ENCODE measurements at places on chromosomes 1 and 21.

DNA sequence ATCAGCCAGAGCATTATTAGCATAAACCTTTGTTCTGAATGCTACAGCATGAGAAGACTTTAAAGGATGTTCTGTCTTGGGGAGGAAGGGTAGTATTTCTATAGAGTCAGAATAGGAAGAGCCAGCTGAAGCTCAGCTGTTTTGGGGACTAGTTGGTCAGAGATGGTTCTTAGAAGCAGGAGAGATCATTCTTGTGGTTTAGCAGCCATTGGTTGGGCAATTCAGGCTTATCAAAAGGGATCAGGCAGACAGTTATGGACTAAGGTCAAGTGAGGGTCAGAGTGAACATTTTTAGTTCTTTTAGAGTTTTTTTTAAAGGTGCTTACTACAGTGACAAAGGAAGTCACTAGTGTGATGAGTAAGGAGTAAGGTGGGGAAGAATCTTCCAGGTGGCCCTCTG lies 245.5 kb downstream of the RPS6KC1 start:
- DNase-seq = no peak

DNA sequence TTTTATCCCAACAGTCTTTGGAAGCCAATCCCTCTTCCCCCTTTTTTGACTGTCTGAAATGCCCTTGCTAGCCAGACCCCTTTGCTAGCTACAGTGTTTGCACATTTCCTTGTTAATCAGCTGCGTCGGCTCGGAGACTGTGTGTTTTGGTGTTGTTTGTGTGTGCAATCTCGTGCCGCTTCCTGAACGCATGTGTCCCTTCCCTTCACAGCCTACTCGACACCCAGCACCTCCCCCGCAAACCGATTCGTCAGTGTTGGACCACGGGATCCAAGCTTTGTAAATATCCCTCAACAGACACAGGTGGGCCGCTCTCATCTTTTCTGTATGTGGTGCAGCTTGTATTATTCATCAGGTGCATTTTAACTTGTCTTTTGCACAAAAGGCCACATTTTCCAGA lies 298.7 kb downstream of the TM2D1 start:
- DNase-seq = no peak

DNA sequence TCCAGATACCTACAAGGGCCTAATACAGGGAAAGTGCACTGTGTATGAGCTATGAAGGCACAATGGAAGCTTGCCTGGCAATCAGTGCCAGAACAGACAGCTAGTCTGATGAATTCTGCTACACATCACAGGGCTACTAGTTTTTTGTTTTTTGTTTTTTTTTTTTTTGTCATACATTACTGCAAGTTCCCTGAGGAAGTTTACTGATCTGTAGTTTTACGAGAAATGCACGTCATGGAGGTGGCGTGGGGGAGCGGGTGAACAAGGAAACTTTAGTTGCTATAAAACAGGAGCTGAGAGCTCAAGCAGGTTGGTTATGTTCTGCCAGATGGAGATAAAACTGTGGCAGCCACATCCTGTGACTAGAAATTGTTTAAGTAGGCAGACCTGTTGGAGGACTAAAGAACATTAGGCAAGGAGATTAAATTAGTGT lies 17.7 kb downstream of the PTPRC start:
- DNase-seq = peak; percentile 13

- DNase-seq = no peak
These were observed 25.7 kb upstream of the SELENON start for GRCh38 chr1:25774206-25774803.

DNA sequence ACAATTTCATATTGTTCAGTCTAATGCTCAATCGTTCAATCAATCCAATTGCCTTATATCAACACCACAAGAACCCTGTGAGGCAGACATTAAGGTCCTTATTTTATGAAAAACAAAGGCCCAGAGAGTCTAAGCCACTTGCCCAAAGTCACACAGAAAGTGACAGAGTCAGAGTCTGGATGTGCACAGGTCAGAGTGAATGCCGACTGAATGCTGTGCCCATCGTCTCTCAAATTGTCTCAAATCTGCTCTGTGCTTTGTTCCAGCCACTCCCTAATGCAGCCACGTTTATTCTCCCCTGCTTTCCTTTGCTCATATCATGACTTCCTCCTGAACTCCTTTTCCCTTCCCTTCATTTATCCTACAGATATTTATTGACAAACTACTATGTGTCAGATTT lies 558.3 kb downstream of the MATN1 start:
- no peak for DNase-seq

DNA sequence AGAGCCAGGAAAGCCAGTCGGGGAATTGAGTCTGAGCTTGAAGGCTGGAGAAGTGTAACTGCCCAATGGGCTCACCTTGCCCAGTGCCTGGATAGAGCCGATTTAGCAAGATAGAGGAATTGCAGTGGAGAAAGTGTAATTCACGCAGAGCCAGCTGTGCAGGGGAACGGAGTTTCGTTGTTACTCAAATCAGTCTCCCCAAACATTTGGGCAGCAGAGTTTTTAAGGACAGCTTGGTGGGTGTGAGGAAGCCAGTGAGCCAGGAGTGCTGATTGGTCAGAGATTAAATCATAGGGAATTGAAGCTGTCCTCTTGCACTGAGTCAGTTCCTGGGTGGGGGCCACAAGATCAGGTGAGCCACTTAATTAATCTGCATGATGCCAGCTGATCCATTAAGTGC lies 28.4 kb upstream of the NLRP3 start:
- DNase-seq = peak; percentile 13

- DNase-seq = no peak
These were observed 278.9 kb downstream of the ADGRL2 start for GRCh38 chr1:82079607-82080006.

DNA sequence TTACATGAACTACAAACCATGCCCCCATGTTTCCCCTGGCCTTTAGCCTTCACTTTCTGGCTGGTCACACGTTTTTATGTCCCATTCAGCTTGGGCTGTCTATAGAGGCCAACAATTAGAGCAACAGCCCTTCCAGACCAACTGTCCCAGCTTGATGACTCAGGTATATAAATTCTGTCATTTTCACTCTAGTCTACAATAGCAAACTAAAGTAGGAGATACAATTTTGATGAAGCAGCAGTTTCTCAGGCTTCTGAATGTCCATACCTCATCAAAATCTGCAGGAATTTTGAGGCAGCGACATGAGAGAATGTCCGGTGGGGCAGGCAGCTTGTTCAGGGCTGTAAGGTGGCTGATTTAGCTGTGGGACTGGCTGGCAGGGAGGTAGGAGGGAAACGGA lies 45.6 kb upstream of the VAV3 start:
- DNase-seq = no peak

DNA sequence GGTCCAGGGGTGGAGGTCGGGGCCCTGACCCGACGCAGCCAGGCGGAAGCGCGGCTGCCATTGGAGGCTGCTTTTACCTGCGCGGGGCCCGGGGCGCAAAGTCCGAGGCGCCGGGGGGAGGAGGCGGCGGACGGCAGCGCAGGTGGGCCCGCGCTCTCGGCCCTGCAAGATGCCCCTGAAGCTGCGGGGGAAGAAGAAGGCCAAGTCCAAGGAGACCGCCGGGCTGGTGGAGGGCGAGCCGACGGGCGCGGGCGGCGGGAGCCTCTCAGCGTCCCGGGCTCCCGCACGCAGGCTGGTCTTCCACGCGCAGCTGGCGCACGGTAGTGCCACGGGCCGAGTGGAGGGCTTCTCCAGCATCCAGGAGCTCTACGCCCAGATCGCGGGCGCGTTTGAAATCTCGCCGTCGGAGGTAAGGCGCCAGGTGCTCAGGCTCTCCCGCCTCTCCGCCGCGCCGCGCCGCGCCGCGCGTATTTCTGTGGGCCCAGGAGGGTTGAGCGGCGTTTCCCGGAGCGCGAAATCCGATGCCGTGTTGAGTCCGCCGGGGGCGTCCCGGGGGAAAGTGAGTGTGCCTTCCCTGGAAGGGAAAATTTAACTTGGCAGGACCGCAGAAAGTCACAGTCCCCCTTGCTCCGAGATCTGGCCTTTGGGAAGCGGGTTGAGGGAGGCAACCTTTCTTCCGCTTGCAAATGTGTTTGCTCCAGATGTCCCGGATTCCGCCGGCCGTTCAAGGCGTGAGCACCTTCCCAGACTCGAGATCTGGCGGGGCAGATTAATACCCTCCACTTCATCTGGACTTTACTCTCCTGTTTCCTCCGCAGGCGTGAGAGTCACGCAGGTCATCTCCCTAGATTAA lies at the start of gene GIPC2:
GIPC2 (plus strand) TSS at position 41 of the 853 bp plus-strand sequence; CDS start at position 170, 129 bp downstream.
- DNase-seq = peak; percentile 42

- peak; percentile 78 for DNase-seq
These were observed 110.4 kb downstream of the RNF220 start for GRCh38 chr1:44515416-44515815.

GRCh38 chr1:16421201-16421600 lies 16.0 kb downstream of the SPATA21 start:
- no peak for DNase-seq

DNA sequence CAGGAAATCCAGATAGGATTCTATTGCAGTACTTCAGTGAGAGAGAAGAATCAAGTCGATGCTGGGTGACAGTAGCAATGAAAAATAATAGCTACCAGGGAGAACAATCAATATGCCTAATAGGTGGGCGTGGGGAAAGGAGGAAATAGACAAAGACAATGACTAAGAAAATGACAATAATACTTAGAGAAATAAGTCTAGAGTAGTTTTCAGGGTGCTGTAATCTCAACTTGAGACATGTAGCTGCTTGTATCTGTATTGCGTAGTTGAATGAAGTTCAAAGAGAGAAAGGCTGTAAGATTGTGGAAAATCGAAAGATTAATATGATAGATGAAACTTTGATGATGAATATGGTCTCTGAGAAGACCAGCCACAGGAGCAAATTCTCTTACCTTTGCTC lies 2.6 kb downstream of the STXBP3 start:
- peak; percentile 74 for DNase-seq

GRCh38 chr1:176466514-176466913 lies 3.5 kb downstream of the PAPPA2 start:
- peak; percentile 22 for DNase-seq

- peak; percentile 87 for DNase-seq
These were observed 183.1 kb upstream of the IVNS1ABP start for GRCh38 chr1:185500001-185500626.

GRCh38 chr21:25371841-25372425 lies 235.3 kb downstream of the MRPL39 start:
- DNase-seq = no peak

GRCh38 chr21:32371913-32372314 lies 20.9 kb downstream of the URB1 start:
- DNase-seq = peak; percentile 91

- DNase-seq = peak; percentile 53
These were observed 30.7 kb upstream of the KIAA1614 start for GRCh38 chr1:180881806-180882509.

GRCh38 chr1:225544263-225544662 lies 108.7 kb downstream of the ENAH start:
- no peak for DNase-seq

- DNase-seq = no peak
These were observed 32.2 kb upstream of the LRRC7 start for GRCh38 chr1:69535490-69535889.

- DNase-seq = no peak
These were observed 361.7 kb upstream of the SGIP1 start for GRCh38 chr1:66172272-66172671.

- DNase-seq = no peak
These were observed 188.9 kb upstream of the MAP1LC3C start for GRCh38 chr1:242187816-242188215.

- no peak for DNase-seq
These were observed 57.3 kb upstream of the CSF3R start for GRCh38 chr1:36540056-36540455.

DNA sequence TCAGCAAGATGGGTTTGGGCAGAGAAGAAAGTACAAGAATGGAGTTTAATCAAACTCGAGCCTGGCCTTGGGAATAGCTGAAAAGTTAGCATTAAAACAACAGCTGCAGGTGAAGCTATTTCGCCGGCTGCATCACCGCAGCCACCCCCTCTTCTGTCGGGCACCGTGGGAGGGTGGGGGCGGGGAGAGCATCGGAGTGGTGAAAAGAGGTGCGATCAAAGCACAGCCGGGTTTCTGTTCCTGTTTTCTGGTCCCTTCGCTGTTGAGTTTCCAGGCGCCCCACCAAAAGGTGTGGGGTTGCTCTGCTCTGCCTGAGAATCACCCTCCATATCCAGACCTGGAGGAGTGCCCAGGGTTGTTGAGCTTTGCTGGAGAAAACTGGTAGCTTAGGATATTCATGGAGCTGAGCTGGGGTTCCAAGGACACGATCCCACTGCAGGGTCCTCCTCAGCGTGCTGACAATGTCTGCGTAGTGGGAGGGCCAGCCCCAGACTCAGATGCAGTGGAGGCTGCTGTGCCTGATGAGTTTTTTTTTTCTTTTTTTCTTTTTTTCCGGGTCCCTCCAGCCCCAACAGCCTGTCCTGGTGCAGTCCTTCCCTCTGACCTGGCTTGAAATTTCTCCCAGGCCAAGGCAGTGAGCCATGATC lies 127.5 kb upstream of the C1orf174 start:
- no peak for DNase-seq

DNA sequence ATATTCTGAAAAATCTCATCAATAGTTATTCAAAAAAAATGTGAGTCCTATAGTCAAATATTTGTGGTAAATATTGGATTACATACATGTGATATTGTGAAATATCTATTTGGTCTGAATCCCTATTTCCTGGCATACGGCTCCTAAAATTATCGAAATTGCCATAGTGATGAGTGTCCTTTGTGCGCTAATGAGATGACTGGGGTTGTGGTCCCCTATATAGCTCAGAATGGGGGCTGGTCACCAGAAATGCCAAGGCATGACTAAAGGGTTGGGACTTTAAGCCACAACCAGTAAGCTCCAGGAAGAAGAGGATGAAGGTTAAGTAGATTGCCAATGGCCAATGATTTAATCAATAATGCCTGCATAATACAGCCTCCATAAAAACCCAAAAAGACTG lies 610.2 kb upstream of the CHRM3 start:
- no peak for DNase-seq

DNA sequence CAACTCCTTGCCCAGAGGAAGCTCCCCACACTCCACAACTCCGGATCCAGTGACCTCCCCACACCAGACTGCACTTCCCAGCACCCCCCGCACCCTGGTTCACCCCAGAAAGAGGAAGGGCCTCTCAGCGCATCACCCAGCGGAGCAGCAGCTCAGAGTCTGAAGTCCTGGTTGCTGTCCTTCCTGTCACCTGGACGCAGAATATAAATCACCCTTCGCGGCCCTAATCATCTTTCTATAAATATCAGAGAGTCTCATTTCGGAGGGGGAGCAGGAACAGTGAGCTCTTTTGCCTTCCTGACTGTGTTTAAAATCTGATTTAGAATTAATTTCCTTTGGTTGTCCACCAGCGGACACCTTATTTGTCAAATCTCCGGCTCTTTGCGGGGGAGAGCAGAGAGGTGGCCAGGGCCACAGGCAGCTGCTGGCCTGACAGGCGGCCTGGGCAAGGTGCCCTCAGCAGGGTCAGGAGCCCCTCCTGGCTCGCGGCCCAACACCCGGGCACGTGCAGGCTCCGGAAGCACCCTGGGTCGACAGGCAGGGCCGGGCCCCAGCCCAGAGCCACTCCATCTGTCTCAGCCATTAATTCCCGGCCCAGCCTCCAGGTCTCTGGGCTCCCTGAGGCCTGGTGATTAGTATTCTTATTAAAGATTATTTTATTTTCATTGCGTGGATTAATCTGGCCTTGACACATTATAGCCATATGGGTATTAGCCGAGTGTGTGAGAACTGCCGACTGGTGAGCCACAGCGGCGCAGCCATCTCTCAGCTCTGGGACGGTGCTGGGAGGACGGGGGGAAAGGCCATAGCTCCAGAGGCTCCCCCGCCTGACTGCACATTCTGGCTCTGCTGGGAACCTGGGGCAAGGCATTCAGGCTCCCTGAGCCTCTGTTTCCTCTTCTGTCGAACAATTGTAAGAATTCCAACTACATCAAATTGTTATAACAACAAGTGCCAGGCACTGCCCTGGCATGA lies 19.7 kb downstream of the EPHA8 start:
- no peak for DNase-seq

GRCh38 chr1:18855573-18855972 lies 3.9 kb downstream of the TAS1R2 start:
- DNase-seq = no peak

Data from epithelial cell of esophagus (primary cell).